PC-9 (cell line): ENCODE measurements at places on chromosomes 3 and 15. TPM values are rescaled to one million over a fixed set of nuclear protein-coding genes. Genes with fewer than 3 reads are reported as not detected.

GRCh38 chr3:53253707-53254508 lies 1.9 kb downstream of the TKT start:
- peaks cover 35% of the 10 kb centered on the region for H3K36me3 ChIP-seq
- H3K27me3 ChIP-seq = no peaks in the 10 kb centered on the region
- peak overlapping the region; percentile 98 for H3K4me3 ChIP-seq
- DNase-seq = no peak
- H3K27ac ChIP-seq = peak overlapping the region; percentile 76

GRCh38 chr3:33209357-33209756 lies 9.3 kb downstream of the SUSD5 start:
- no peaks in the 10 kb centered on the region for H3K36me3 ChIP-seq
- no peak for DNase-seq
- H3K27me3 ChIP-seq = no peaks in the 10 kb centered on the region
- H3K27ac ChIP-seq = no peak overlapping the region

DNA sequence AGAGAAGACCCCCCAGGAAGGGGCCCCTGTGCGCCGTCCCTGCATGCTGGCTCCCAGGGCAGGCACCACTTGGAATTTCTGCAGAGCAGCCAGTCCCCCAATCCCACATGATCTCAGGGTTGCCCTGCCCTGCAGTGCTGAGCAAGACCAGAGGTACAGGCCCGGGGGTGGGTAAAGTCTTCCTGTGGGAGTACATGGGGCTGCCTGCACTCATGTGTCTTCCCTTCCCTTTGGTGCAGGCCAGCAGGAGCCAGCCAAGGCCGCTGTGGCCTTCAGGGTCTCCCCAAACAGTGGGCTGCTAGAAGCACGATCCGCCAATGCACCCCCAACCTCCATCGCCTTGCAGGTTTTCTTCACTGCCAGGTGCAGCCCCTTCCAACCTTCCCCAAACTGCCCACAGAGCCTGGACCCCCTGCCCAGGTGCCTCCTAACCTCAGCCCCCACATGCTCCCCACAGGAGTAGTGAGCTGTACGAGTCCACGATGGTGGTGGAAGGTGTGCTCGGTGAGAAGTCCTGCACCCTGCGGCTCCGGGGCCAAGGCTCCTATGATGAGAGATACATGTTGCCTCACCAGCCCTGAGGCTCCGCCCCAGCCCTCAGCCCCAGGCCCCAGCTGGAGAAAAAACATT lies 15.0 kb downstream of the ACAA1 start:
- H3K36me3 ChIP-seq = no peaks in the 10 kb centered on the region
- no peaks in the 10 kb centered on the region for H3K27me3 ChIP-seq
- H3K4me1 ChIP-seq = no peaks in the 10 kb centered on the region
- no peak overlapping the region for H3K4me3 ChIP-seq
- H3K27ac ChIP-seq = no peak overlapping the region
- DNase-seq = no peak

DNA sequence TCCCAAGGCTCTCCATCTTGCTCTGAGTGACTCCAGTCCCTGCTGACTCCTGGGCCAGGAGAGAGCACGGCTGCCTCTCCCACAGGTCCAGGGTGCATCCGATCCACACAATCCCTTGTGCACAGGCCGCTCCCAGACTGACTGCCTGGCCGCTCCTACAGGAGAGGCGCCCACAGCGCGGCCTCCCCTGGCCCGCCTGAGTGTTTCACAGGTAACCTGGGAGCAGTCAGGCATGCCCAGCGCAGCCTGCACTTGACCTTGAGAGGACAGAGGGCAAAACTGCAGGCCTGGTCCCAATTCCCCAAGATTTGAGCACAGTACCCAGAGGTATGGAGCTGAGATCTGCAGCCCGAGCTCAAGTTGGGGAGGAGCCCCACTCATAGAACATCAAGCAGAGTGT lies 490.2 kb downstream of the CNTN6 start:
- H3K4me1 ChIP-seq = no peaks in the 10 kb centered on the region
- H3K36me3 ChIP-seq = no peaks in the 10 kb centered on the region
- DNase-seq = no peak
- no peaks in the 10 kb centered on the region for H3K27me3 ChIP-seq
- no peak overlapping the region for H3K27ac ChIP-seq
- H3K4me3 ChIP-seq = no peak overlapping the region

DNA sequence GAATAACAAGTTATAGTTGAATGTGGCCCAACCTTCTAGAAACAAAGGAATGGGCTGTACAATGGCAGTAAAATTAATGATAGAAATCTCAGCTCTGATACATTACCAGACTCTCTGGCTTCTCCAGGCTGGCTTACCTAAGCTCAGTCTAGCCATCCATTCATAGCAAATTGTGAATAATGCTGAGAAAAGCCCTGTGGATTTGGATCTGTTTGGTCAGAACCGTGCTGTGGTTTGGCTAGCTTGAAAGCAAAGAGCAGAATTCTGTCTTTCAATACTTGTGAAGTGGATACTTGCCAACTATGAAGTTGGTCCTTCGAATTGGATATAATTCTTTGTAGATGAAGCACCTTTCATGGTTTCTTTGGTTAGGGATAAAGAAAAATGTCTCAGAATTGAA lies 199.1 kb downstream of the EPHA3 start:
- no peak for DNase-seq
- no peak overlapping the region for H3K27ac ChIP-seq
- no peaks in the 10 kb centered on the region for H3K4me1 ChIP-seq
- no peak overlapping the region for H3K4me3 ChIP-seq
- no peaks in the 10 kb centered on the region for H3K27me3 ChIP-seq
- H3K36me3 ChIP-seq = no peaks in the 10 kb centered on the region

DNA sequence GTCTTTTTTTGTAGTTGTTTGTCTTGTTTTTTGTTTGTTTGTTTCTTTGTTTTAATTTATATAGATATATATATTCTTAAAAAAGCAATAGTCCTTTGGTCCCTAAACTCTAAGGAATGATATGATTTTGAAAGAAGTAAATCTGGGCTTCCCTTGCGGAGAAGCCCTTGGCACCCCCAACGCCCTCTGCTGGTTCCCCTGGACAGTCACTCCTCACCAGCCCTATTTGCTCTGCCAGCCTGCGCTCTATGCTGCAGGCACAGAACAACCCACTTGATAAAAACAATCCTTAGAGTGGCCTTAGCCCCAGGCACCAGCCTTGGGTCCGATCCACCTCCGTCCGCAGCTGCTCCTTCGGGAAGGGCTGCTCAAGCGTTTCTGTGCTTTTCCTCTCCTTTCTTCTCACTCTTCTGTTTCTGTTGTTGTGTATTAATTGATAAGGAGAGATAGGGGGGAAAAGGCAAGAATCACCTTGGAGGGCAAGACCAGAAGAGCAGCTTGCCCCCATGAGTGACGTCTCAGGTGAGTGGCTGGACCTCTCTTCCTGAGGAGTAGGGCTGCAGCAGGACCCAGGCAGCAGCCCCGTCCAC lies 13.7 kb upstream of the PARP6 start:
- no peaks in the 10 kb centered on the region for H3K27me3 ChIP-seq
- H3K4me1 ChIP-seq = no peaks in the 10 kb centered on the region
- H3K36me3 ChIP-seq = no peaks in the 10 kb centered on the region
- DNase-seq = no peak
- no peak overlapping the region for H3K27ac ChIP-seq

DNA sequence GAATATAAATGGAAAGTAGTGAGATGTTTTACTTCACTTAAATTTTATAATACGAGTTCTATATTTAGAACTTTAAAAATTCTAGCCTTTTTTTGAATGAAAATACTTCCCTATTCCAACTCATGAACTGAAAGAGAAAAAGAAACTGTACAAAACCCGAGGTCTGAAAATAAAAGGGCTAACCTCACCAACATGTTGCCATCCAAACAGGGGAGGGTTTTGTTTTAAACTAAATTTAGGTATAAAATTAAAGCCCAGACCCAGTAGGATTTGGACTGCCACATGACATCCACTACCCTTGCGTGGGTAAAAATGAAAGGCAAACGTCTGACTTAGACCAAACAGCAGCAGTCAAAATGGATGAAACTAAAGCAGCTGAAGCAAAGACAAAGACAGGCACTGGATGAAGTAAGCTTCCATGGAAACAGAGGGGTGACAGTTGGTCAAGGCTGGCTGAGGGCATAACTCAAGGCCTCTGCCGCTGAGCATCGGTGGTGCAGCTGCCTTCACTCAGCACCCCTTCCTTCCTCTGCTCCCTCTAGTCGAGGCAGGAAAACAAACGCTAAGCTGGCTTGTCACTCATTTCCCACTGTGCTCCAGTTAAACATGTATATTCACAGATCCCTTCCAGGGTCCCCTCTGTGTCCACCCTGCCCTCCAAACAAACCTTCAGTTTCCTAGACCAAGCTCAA lies 58.1 kb downstream of the TM4SF4 start:
- H3K4me1 ChIP-seq = no peaks in the 10 kb centered on the region
- H3K36me3 ChIP-seq = peaks cover 17% of the 10 kb centered on the region; the same call in 1 of the 2 replicates
- no peak for DNase-seq
- no peak overlapping the region for H3K4me3 ChIP-seq
- no peaks in the 10 kb centered on the region for H3K27me3 ChIP-seq

GRCh38 chr3:43018246-43018645 lies 39.1 kb downstream of the GASK1A start:
- no peaks in the 10 kb centered on the region for H3K27me3 ChIP-seq
- H3K36me3 ChIP-seq = no peaks in the 10 kb centered on the region
- peaks cover 8% of the 10 kb centered on the region for H3K4me1 ChIP-seq

- no peaks in the 10 kb centered on the region for H3K36me3 ChIP-seq
- DNase-seq = no peak
- no peak overlapping the region for H3K27ac ChIP-seq
These were observed 157.2 kb upstream of the TMEM108 start for GRCh38 chr3:132880986-132881385.

- H3K36me3 ChIP-seq = no peaks in the 10 kb centered on the region
- peak; percentile 22 for DNase-seq
- no peak overlapping the region for H3K27ac ChIP-seq
- H3K4me3 ChIP-seq = no peak overlapping the region
- no peaks in the 10 kb centered on the region for H3K27me3 ChIP-seq
- H3K4me1 ChIP-seq = no peaks in the 10 kb centered on the region
These were observed 148.8 kb downstream of the KCNMB2 start for GRCh38 chr3:178684881-178685590.

GRCh38 chr3:126865736-126866135 lies 117.2 kb upstream of the PLXNA1 start:
- H3K4me3 ChIP-seq = no peak overlapping the region
- DNase-seq = no peak
- no peaks in the 10 kb centered on the region for H3K27me3 ChIP-seq
- H3K36me3 ChIP-seq = no peaks in the 10 kb centered on the region; the same call in 1 of the 2 replicates
- no peaks in the 10 kb centered on the region for H3K4me1 ChIP-seq

GRCh38 chr3:185824051-185825005 lies 514 bp downstream of the IGF2BP2 start:
- DNase-seq = no peak
- peaks cover 44% of the 10 kb centered on the region for H3K4me1 ChIP-seq
- peak overlapping the region; percentile 86 for H3K27ac ChIP-seq
- H3K27me3 ChIP-seq = no peaks in the 10 kb centered on the region

GRCh38 chr15:79653533-79653932 lies 221.4 kb downstream of the MINAR1 start:
- DNase-seq = no peak
- no peak overlapping the region for H3K4me3 ChIP-seq
- no peaks in the 10 kb centered on the region for H3K36me3 ChIP-seq
- no peaks in the 10 kb centered on the region for H3K4me1 ChIP-seq
- peaks cover 4% of the 10 kb centered on the region; the same call in 1 of the 2 replicates for H3K27me3 ChIP-seq

Gene STAB1
- 0.04 TPM in 1 of 2 replicates, not detected in the other for total RNA-seq

Gene ROPN1B
- total RNA-seq = 0.50 and 0.85 TPM in 2 replicates

Gene UBE2E1
- total RNA-seq = 65.6 and 102 TPM in 2 replicates

Gene LINGO1
- total RNA-seq = not detected in 2 replicates

Gene FOXL2NB
- 0.09 and 0.18 TPM in 2 replicates for total RNA-seq

Gene PODXL2
- 11.9 and 12.1 TPM in 2 replicates for total RNA-seq

Gene NAALADL2
- 10.6 and 12.8 TPM in 2 replicates for total RNA-seq

Gene LEKR1
- total RNA-seq = 3.2 and 3.9 TPM in 2 replicates

Gene SPINK8
- not detected in 2 replicates for total RNA-seq
